Retina (tissue), 1 donor: ENCODE measurements at places on chromosomes 6 and 20.

- peak; percentile 93 for DNase-seq
Observed at GRCh38 chr20:63973636-63974401, 4.1 kb upstream of the ZNF512B start.

- no peak for DNase-seq
Observed at GRCh38 chr20:14775778-14776177, 438.4 kb upstream of the FLRT3 start.

GRCh38 chr6:83509441-83509840, 2.9 kb upstream of the PRSS35 start:
- no peak for DNase-seq

DNA sequence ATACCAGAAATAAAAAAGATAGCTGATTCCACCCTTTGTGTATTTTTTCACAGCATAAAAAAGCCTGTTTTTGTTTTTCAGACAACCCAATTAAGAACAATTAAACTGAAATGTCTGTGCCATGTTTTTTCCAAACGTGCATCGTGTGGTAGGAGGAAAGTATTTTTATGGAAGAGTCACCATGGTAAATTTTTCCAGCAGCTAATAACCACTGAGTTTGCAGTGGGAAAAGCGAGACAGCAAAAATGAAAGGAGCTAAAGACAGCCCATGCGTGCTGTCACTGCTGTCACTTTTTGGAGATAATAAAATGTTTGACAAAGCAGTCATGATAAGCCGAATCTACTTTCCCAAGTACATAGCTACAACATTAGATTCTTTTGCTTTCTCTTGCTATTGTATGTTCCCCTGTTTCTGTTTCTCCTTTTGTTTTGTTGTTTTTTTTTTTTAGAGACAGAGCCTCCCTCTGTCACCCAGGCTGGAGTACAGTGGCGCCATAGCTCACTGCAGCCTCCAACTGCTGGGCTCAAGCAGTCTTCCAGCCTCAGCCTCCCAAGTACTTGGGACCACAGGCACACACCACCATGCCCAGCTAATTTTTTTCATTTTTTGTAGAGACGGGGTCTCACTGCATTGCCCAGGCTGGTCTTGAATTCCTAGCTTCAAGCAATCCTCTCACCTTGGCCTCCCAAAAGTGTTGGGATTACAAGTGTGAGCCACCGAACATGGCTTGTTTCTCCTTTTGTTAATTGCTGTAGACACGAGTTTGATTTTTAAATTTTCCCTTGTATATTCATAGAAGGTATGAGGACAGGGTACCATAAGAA, 261.3 kb downstream of the TMEM242 start:
- DNase-seq, result no peak
